IPS DF 6.9 (cell line): ENCODE measurements at places on chromosomes 6 and 20.

DNA sequence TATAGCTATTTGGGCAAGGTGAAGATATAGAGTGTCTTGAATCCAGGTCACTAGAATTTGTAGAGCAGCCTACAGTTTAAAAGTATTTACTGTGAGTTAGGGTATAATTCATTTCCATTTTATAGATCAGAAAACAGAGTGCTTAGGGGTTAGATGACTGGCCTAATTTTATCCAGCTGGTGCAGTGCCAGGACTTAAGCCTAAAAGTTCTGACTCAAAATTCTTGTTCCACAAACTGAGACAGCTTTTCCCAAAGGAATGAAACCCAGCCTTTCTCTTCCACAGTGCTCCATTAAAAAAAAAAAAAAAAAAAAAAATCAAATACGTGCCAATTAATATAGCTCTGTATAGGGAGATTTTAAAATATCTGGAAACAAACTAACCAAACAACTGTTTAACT, 441.0 kb upstream of the MARCKS start:
- H3K4me1 ChIP-seq = no peaks in the 10 kb centered on the region
- H3K36me3 ChIP-seq = no peaks in the 10 kb centered on the region
- no peak overlapping the region for H3K27ac ChIP-seq
- no peak overlapping the region for H3K4me3 ChIP-seq

DNA sequence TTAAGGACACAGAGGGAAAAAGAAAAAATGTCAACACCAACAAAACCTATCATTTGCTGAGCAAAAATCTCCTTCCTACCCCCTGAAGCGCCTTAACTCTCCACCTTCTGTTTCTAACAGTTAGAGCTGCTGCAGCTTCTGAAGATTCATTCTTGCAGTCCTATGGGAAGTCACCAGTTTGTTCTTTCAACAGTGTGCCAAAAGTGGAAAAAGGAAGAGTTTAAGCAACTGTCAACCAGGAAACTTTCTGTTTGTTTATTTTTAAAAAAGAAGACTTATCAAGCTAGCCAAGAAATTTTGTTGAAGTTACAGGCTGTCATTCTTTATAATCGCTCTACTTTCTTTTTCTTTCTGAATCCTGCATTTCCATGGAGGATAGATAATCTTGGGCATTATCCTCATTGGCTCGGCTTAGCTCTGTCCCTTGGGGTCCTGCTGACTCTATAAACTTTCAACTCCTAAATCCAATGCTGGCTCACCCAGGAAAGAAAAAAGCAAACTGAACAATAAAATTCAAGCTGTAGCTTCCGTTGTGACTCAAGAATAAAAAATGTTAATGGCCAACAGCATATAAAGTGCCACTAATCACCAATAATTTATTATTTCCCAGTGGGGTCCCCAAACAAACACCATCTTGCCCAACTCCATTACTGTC, 172.8 kb upstream of the CITED2 start:
- H3K27me3 ChIP-seq = no peaks in the 10 kb centered on the region
- no peak for DNase-seq
- no peaks in the 10 kb centered on the region for H3K4me1 ChIP-seq
- no peaks in the 10 kb centered on the region for H3K36me3 ChIP-seq

GRCh38 chr6:24859132-24859531, 60.4 kb upstream of the ARMH2 start:
- no peaks in the 10 kb centered on the region; the same call in 1 of the 2 replicates for H3K27me3 ChIP-seq
- 0 out of 2 replicates have a peak, but pooled peaks cover 1% of the 10 kb centered on the region for H3K4me1 ChIP-seq
- H3K36me3 ChIP-seq = no peaks in the 10 kb centered on the region
- DNase-seq = no peak

GRCh38 chr20:58014628-58015315, 213.7 kb downstream of the ANKRD60 start:
- no peak for DNase-seq
- no peaks in the 10 kb centered on the region for H3K4me1 ChIP-seq
- H3K27ac ChIP-seq = no peak overlapping the region
- no peaks in the 10 kb centered on the region for H3K27me3 ChIP-seq

DNA sequence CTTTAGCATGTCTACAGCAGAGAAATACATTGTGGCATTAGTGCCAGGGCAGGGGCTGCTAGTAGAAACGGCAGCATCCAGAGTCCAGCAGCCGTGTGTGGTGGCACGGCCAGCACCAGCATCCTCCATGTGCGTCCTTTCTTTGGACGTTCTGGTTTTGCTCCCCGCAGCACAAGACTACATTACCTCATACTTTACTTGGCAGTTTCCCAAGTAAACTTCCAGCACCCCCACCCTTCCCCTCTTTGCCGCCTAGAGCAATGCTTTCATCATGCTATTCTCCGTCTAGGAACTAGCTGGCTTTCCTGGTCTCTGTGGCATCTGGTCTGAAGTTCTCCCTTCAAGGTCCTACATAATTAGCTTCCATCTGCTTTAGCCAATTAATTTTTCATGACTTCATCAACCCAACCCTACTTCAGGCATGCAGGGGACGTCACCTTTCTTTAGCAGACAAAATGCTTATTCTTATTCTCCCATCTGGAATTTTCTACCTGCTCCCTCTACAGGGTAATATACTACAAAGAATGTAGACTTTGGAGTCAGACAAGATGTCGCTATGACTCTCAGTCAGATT, 67.6 kb downstream of the BLOC1S5 start:
- no peaks in the 10 kb centered on the region; the same call in 1 of the 2 replicates for H3K4me1 ChIP-seq
- H3K27me3 ChIP-seq = no peaks in the 10 kb centered on the region
- no peaks in the 10 kb centered on the region for H3K36me3 ChIP-seq
- no peak overlapping the region for H3K27ac ChIP-seq

DNA sequence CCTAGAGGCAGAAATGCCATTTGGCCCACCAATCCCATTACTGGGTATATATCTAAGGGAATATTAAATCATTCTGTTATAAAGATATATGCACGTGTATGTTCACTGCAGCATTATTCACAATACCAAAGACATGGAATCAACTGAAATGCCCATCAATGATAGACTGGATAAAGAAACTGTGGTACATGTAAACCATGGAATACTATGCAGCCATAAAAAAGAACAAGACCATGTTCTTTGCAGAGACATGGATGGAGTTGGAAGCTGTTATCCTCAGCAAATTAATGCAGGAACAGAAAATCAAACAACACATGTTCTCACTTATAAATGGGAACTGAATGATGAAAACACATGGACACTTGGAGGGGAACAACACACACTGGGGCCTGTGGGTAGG, 458.4 kb downstream of the CD83 start:
- H3K4me1 ChIP-seq = no peaks in the 10 kb centered on the region
- no peak overlapping the region for H3K27ac ChIP-seq
- no peaks in the 10 kb centered on the region for H3K36me3 ChIP-seq
- no peaks in the 10 kb centered on the region for H3K27me3 ChIP-seq
- no peak overlapping the region for H3K4me3 ChIP-seq

GRCh38 chr20:62646851-62647520, 4.7 kb downstream of the SLCO4A1 start:
- no peak overlapping the region for H3K4me3 ChIP-seq
- 0 out of 2 replicates have a peak, but pooled peaks cover 2% of the 10 kb centered on the region for H3K4me1 ChIP-seq
- H3K36me3 ChIP-seq = no peaks in the 10 kb centered on the region; the same call in 1 of the 2 replicates
- peaks cover 7% of the 10 kb centered on the region; the same call in 1 of the 2 replicates for H3K27me3 ChIP-seq
- no peak overlapping the region for H3K27ac ChIP-seq

- H3K27me3 ChIP-seq = no peaks in the 10 kb centered on the region
- H3K36me3 ChIP-seq = no peaks in the 10 kb centered on the region
- H3K27ac ChIP-seq = no peak overlapping the region
- DNase-seq = no peak
These were observed 213.9 kb upstream of the SSTR4 start for GRCh38 chr20:22821081-22821727.

GRCh38 chr20:6870559-6870958, 103.1 kb downstream of the BMP2 start:
- H3K36me3 ChIP-seq = no peaks in the 10 kb centered on the region
- H3K27me3 ChIP-seq = no peaks in the 10 kb centered on the region
- no peak overlapping the region for H3K27ac ChIP-seq
- H3K4me1 ChIP-seq = no peaks in the 10 kb centered on the region
- DNase-seq = no peak

DNA sequence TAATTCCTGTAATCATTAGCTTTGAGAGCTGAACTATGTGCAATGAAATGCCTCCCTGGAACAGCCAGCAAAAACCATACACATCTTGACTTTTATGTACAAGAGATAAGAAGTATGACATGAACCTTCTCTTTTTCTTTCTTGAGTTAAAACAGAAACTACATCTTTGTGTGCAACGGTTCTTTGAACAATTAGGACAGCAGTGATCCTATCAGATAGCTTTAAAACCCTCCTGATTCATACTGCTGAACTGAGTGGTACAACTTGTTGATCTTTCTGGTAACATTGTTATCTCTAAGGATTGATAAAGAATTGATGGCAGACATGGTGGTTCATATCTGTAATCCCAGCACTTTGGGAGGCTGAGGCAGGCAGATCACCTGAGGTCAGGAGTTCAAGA, 43.4 kb downstream of the TRAF3IP2 start:
- no peaks in the 10 kb centered on the region for H3K4me1 ChIP-seq
- no peaks in the 10 kb centered on the region for H3K27me3 ChIP-seq
- H3K27ac ChIP-seq = no peak overlapping the region
- no peak for DNase-seq
- H3K36me3 ChIP-seq = peaks cover 21% of the 10 kb centered on the region; the same call in 1 of the 2 replicates

DNA sequence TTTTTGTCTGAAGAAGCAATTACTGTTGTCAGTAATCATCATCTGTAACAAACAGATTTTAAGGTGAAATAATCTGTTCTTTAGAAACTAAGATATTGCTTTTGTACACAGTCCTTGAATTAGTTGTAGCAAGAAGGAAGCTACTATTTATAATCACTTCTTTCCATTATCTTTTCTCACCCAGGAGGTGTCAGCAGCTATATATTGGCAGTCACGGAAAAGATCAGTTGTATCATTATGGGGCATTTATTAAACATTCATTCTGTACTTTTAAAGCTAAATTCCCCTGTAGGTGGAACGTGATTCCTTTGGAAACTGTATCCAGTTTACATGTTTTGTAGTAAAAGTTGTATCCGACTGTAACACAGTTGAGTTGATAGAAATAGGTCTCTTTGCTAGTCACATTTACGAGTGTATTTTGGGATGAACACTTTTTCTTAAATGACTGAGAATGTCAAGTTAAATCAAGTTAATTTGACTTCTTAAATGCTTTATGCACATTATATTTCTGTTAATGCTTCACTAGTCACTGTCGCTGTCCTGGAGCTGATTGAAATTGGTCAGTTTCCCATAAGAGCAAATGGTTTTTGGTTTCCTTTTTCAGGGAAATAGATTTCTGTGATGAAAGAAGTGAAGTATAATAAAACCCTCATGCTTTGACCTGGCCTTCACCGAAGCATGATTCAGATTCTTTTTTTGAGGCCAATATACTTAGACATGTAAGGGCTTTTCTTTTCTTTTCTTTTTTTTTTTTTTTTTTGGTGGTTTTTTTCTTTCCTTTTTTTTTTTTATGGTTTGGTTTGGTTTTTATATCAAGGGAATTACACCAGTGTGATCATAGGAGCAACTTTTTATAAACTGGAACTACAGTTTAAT, 5.1 kb downstream of the QKI start:
- peaks cover 2% of the 10 kb centered on the region; the same call in 1 of the 2 replicates for H3K36me3 ChIP-seq
- H3K27ac ChIP-seq = no peak overlapping the region

GRCh38 chr20:719068-719467, 43.5 kb upstream of the SCRT2 start:
- H3K4me3 ChIP-seq = no peak overlapping the region
- H3K27ac ChIP-seq = no peak overlapping the region
- H3K36me3 ChIP-seq = no peaks in the 10 kb centered on the region

DNA sequence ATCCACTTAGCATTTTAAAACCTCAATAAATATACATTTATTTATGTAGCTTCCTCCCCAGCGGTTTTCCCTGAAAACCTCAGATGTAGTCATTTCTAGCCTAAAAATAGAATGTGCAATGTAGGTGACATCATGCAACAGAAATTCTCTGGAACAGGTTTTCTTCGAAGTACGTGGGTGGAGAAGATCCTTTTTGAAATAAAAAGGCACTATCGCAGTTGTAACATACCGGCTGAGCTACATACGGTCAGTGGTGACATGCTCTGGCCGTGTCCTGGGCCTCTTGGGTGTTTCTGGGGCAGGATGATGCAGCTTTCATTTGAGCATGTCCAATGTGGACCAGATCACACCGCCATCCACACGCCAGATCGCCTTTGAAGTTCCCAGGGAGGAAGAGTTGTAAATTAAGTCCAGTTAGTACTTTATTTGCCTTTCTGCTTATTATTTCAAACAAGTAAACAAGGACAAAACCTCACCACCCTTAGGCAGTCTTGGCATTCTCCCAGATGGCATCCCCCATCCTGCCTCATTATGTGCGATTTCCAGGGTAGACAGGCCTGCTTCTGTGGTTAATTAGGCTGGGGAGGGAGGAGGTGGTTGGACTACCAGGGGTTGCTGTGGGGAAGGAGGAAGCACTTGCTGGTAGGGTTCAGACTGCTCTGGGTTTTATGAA, 109.5 kb upstream of the CLDN20 start:
- peaks cover 2% of the 10 kb centered on the region; the same call in 1 of the 2 replicates for H3K4me1 ChIP-seq
- H3K27me3 ChIP-seq = no peaks in the 10 kb centered on the region
- no peaks in the 10 kb centered on the region for H3K36me3 ChIP-seq

GRCh38 chr20:56245761-56246160, 2.8 kb upstream of the MC3R start:
- no peaks in the 10 kb centered on the region for H3K36me3 ChIP-seq
- H3K27me3 ChIP-seq = no peaks in the 10 kb centered on the region
- DNase-seq = no peak
- no peak overlapping the region for H3K27ac ChIP-seq
